Epithelial cell of esophagus (primary cell): ENCODE measurements at places on chromosomes 7 and 10.

DNA sequence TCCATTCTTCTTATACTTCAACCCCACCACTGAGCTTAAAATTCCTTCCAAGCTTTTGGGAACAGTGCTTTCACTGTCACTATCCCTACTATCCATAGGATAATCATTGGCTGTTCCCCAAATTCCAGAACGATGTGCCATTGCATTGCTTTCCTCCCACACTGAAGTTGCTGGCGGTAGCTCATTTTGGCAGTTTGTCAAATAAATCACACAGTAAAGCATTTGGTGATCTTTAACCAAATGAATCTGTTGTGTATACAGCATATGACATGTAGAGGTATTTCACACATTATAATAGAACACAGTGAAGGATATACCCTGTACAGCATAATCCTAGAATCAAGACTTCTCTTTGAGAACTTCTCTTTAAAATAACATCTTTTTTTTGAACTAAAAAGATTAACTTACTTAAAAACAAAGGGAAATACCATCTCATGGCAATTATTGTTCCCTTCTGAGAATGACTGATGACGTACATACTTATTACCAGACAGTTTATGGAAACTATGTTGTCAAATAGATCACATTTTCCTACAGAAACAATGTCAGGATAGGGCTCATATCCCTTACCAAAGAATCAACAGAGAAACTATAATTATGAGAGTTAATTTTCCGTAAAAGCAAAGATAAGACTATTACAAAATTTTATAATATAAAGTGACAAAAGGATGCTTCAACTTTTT is 93.6 kb downstream of the CTNNA3 start:
- DNase-seq = peak; percentile 73

- DNase-seq = peak; percentile 7
These were observed 115.8 kb upstream of the ITGB1 start for GRCh38 chr10:33073641-33074415.

DNA sequence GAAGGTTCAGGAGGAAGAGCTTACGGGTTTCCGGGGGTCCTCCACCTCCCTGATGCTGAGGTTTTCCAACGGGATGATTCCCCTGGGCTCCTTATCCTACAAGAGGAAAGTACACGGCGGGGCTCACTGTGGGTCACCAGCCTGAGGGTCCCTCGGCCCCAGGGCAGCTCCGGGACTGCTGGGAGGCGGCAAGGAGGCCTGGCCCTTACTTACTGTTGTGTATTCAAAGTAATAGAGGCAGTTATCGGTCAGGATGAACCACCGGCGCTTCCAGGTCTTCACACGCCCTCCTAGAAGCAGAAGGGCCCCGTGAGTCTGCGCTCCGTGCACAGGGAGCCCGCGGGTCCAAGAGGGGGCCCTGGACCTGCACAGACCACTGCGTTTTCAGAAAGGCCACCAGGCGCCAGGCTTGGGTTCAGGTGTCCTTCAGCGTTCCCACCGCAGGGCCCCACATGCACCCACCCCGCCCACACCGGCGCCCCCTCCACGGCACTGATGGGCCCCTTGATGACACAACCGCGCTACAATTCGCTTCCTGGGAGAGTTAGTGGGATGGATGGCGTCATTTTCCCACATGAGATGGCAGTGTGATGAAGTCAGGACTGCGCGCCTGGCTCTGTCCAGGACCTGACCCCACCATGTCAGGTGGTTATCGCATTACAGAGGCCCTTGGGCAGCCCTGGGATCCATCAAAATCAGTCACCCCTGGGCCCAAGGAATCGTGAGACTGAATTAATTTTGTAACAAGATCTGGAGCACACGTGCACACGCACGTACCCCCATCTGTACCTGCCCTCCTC is 106.7 kb downstream of the CYTH3 start:
- no peak for DNase-seq

GRCh38 chr7:44379366-44380188 is 54.2 kb upstream of the CAMK2B start:
- DNase-seq = peak; percentile 34

DNA sequence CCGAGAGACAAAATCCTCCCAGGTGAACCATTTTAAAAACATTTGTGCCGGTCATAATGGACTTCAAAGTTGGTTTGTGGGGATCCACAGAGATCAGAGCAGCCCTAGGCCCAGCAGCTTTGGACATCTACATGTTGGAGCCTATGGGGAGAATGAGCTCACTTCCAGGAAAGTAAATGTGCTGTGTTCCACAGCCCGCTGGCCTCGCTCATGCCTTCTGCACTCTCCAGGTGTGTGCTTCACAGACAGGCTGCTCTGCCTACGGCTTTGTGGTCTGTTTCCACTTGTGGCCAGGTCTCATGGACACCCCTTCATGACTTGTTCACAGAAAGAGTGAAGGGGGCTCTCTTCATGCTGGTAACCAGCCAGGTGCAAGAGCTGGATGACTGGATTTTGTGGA is 141.6 kb downstream of the ADARB2 start:
- no peak for DNase-seq
